ENCODE measurements at places on chromosomes 7 and 10.

GRCh38 chr10:112958275-112958995 lies 8.4 kb downstream of the TCF7L2 start:
- DNase-seq, result no peak

- DNase-seq, result no peak
Observed at GRCh38 chr7:151008143-151008510, 16.2 kb downstream of the ATG9B start.

- DNase-seq, result no peak
Observed at GRCh38 chr10:11573497-11573896, 38.0 kb downstream of the USP6NL start.

DNA sequence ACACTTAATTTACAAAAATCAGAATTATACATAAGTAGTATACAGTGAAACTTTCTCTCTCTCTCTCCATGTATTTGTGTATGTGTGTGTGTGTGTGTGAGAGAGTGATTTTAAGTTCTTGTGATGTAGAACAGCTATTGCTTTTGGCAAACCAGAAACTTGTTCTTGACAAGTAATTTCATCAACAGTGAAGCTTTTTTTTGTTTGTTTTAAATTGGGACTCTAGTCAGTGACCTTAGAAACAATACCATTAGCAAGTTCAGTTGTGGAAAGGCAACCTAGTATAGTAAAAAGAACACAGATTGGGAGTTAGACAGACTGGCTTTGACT lies 319.1 kb downstream of the PTEN start:
- DNase-seq, result no peak

Data from stimulated activated CD4-positive, alpha-beta T cell treated with anti-CD3 and anti-CD28 coated beads, TNF-alpha, amount 100 ng/mL, for 1 hour (primary cell).